ENCODE measurements at places on chromosomes 5 and 9.

DNA sequence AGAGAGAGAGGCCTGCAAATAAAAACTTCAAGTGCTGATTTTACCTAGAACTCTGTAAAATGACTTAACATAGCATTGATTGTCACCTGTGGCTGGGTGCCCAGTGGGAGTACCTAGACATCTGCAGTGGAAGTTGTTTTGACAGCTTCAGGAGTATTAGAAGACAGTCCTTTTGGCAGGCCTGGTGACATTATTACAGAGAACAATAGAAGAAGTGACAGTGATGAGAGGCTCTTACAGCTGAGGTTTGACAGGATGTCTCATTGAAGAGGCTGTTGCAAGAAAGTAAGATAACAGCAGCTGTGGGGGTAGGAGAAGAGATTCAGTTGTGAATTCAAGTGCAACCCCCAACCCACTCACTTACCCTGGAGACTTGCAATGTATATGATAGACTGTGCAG is 27.9 kb upstream of the MUSK start:
- no peak for DNase-seq

GRCh38 chr9:4353236-4353635 is 53.4 kb upstream of the GLIS3 start:
- DNase-seq = no peak

- no peak for DNase-seq
These were observed 280.6 kb downstream of the NR2F1-AS1 start for GRCh38 chr5:93300309-93300923.

DNA sequence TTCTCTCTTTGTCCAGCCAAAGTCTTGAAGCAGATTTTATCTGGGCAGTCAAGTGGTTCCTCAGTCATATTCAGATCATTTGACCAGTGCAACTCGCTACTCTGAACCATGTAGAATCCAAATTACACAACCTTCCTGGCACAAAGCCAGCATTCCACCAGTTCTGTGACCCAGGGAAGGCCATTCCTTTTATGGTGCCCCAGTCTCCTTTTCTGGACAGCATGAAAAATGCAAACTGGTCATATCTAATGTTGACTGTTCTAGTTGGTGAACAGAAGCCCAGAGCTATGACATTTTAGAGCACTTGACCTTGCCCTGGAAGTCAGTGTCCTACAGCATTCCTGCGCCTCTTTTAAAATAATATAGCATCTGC is 364.6 kb downstream of the BRINP1 start:
- no peak for DNase-seq

DNA sequence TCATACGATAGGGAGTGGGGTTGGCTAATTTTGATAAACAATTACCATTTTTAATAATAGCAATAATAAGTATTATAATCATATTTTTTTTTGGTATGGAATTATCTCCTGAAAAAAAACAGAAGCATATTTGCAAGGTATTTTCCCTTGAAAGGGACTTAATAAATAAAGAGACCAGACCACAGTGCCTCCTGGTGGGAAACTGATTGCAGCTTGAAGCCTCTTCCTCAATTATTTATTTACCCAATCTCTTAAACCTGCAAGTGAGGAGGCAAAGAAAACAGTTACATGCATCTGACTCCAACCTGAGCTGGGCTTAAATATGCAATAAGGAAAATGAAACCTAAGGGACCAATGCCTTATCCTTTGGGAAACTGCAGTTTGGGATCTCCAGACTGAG is 388.1 kb upstream of the ACO1 start:
- DNase-seq = no peak

- DNase-seq = no peak
These were observed 204.8 kb upstream of the MEF2C start for GRCh38 chr5:89087551-89088318.

GRCh38 chr5:24831989-24832388 is 187.2 kb upstream of the CDH10 start:
- no peak for DNase-seq

GRCh38 chr5:34663771-34664496 is 7.8 kb downstream of the RAI14 start:
- DNase-seq = no peak

- DNase-seq = no peak
These were observed 176.4 kb downstream of the KIF4B start for GRCh38 chr5:155189981-155190380.

- no peak for DNase-seq
These were observed 16.6 kb downstream of the SQSTM1 start for GRCh38 chr5:179837076-179838011.

- no peak for DNase-seq
These were observed 325.2 kb downstream of the NR2F1-AS1 start for GRCh38 chr5:93255796-93256195.

- no peak for DNase-seq
These were observed 13.2 kb upstream of the ZBTB43 start for GRCh38 chr9:126791406-126792230.

DNA sequence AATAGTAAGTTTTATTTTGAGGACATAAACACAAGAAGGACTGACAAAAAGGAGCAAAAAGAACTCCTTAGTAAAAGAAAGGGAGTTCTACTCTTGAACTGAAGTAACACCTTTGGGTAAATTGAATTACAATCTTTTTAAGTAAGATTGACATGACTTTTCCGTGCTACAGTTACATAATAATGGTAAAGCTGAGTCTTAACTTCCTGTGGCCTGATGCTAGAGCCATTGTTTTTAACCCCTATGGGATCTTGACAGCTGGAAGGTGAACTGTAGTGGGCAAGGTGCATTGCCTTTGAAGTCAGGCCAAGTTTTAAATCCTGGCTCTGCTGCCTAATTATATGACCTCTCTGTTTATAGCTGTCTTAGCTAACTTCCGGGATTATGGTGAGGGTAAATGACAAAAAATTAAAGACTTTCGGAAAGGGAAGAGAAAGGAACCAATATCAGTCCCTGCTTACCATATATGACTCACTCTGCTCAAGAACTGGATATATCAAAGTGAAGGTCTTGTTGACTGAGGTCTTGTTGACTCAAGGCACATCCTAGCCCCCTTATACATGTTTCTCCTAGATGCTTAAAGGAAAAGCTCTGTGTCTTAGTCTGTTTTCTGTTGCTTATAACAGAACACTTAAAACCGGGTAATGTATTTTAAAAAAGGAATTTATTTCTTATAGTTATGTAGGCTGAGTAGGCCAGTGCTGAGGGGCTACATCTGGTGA is 6.8 kb downstream of the HSD17B4 start:
- no peak for DNase-seq

GRCh38 chr5:54257366-54258118 is 52.8 kb downstream of the ARL15 start:
- DNase-seq = no peak

DNA sequence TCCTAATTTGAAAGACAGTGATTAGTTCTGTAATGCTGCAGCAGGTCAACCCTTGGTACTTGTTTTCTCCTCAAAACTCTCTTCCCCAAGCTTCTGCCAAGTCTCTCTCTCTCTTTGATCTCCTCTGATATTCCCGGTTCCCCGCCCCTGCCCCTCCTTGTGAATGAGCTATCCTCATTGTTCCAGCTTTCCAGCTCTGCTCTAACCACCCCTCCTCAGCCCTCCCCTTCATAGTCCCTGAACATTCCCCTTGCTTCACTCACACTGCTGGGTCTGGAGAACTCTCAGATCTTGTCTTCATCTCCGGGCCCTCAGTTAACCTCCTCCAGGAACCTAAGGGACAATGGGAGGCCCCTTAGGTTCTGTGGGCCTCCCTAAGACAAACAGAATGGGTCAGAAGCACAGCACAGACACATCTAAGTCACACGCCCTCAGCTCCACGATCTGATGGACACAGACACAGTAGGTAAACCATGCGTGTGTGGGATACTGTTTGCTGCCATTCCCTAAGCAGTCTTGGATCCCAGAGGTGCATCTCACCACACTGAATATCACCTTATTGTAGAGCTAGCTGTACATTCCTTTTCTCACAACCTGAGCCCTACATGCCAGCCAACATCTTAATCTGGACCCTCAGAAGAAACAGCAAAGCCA is 17.4 kb upstream of the LARP1 start:
- no peak for DNase-seq

DNA sequence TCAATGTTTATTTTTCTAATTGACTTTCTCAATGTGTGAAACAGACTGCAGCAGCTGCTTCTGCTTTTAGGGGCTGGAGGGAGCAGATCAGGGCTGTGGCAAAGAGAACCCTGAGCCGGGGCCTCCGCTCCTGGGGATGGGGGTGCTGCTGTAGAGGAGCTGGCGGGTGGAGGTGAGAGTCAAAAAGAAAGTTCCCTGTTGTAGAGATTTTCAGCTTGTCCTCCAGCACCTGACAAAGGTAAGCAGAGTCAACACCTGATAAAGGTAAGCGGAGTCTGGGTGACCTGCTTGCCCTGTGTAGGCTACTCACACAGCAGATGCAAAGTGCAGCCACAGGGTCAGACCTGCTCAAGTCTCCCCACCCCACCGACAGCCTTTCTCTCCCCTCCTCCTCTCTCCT is 252.4 kb upstream of the IRX1 start:
- DNase-seq = no peak

GRCh38 chr9:96618209-96619123 is 1.2 kb downstream of the CDC14B start:
- peak; percentile 11 for DNase-seq

GRCh38 chr5:122943050-122943698 is 93.4 kb downstream of the PPIC start:
- DNase-seq = no peak

DNA sequence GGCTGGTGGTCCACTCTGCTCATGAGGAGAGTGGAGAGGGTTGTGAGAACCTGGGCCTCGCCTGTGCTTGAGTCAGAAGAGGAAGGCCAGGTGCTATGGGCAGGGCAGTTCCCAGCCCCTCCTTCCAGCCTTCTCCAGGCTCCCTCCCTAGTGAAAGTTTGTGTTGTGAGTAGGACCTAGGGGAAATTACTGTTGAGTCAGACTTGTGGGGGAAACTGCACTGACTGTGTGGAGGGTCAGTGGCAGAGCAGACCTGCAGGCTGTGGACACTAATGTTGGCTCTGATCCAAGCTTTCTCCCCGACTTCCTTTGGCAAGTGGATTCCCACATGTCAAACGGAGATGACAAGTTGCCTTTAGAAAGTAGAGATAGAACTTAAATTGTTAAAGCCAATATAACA is 102.6 kb downstream of the ARHGAP26 start:
- DNase-seq = no peak

- DNase-seq = no peak
These were observed 229.8 kb downstream of the DRD1 start for GRCh38 chr5:175214152-175214551.

DNA sequence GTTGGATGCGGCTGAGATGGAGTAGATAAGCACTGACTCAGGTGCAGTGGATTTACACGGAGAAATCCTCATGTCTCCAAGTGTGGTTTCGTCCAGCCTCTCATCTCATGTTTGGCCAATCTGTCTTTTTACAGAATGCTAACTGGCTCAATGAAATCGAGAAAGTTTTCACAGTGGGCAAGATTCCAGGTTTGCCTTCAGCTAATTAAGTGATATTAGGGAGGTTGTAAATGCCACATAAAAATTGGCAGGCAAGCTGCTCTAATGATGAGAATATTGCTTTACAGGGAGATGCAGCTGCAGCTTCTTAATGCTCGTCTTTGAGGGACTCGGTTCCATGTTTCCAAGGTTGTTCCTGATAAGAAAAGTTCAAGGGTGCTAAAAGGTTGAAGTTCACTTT is 23.7 kb downstream of the BARHL1 start:
- DNase-seq = no peak

- no peak for DNase-seq
These were observed 315.6 kb upstream of the PTPRD start for GRCh38 chr9:10928372-10928771.

- DNase-seq = no peak
These were observed 34.4 kb downstream of the GSN start for GRCh38 chr9:121302341-121302740.

DNA sequence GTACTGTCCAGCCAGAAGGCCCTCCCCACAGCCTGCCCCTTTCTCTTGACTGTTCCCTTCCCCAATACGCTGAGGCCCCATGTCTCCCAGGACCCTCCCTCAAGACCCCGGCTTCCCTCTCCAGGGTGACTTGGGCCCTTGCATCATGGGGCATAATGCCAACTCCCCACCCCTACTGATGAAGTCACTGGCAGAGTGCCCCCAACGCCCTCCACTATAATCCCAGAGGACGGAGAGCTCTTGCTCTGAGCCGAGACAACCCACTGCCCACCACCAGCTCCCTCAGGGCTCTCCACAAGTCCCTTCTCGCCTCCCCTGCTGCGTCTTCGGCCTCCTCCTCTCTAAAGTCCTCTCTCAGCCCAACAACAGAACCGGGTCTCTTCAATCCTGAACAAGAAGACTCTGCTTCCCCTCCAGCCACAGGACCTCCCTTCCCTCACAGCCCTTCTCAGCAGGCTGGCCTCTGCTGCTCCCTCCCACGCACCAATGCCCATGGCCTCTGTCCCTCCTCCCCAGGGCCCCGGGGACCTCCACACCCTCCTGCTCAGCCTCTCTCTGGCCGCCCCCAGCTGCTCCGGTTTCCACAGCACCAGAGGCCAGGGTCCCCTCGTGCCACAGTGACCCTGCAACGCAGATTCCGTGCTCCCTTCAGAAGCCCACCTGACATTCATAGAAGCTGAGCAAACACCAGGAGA is 47.6 kb downstream of the ADAMTS2 start:
- DNase-seq = no peak

DNA sequence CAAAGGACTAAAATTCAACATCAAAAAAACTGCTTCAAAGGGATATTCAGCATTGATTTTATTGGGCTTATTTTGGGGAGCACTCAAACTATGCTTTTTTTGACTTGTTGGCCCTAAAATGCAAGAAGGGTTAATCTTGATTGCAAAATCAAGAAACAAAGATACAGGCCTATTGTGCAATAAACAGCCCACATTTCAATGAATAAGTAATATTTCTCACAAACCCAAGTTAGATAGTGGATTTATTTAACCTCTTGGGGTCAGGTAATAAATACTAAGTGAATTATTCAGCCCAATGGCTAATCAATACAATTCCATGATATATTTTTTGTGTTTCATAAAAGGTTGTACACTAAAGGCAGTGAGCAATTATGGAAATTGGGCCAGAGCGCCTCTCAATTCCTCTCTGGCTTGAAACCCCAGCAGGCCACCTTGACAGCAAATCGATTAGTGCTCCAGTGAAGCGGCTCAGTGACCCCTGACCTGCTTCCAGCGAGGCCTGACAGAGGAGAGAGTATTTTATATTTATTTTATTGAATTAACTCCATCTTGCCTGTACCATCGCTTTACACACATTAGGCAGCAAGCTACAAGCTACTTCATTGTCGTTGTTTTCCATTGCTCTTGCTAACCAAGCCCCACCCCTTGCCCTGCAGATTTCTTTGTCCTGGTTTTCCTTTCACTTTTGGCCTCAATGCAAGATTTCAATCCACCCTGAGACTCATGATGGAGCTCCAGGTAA is 65.5 kb downstream of the EBF1 start:
- no peak for DNase-seq
